ENCODE measurements at places on chromosomes 5 and 9.

DNA sequence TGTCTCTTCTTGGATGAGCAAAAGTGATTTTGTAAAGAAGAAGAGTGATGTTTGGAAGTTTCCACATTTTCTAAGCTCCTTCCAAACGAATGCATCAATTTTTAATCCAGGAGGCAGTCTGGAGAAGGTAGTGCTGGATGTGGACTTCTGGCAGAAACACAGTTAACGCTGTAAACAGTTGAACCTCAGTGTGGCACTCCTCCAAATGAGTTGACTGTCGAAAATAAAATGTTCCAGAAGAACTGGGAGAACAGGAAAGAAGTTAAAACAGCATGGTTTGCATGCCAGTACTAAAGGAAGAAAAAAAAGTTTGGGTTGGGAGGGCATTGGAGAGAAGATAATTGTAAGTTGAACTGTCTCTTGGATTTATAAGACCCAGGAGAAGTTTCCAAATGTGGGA is 6.5 kb downstream of the ZNF462 start:
- no peak for DNase-seq

- no peak for DNase-seq
These were observed 709 bp downstream of the UAP1L1 start for GRCh38 chr9:137077758-137078693.

DNA sequence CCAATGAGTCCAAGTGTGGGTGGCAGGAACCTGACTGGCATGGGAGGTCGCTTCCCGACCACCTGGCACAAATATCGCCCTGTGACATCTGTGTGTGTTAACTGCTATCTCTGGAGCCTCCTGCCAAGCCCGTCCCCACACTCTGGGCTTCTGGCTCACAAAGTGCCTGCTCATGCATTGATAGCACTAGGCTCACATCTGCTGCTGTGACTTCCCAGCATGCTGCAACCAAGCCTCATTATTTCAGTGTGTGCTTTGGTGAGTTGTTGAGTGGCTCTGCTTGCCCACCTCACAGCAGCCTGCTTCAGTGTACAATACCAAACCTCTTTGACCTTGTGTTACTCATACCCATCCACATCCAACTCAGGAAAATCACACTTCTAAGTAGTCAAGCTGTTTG is 139.8 kb downstream of the APBA1 start:
- no peak for DNase-seq

GRCh38 chr5:16992006-16992405 is 55.9 kb upstream of the MYO10 start:
- DNase-seq = no peak

DNA sequence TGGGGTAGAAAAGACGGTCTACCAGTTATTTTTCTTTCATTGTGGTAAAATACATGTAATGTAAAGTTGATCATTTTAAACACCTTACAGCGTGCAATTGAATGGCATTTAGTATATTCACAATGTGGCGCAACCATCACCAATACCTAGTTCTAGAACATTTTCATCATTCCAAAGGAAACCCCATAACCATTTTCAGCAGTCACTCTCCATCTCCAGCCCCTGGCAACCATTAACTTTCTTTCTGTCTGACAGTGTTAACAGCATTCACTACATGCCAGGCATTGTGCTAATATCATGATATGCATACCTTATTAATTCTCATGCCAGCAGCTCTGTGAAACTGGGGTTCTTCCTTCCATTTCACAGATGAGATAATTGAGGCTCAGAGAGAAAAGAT is 32.0 kb downstream of the PTGS1 start:
- no peak for DNase-seq

DNA sequence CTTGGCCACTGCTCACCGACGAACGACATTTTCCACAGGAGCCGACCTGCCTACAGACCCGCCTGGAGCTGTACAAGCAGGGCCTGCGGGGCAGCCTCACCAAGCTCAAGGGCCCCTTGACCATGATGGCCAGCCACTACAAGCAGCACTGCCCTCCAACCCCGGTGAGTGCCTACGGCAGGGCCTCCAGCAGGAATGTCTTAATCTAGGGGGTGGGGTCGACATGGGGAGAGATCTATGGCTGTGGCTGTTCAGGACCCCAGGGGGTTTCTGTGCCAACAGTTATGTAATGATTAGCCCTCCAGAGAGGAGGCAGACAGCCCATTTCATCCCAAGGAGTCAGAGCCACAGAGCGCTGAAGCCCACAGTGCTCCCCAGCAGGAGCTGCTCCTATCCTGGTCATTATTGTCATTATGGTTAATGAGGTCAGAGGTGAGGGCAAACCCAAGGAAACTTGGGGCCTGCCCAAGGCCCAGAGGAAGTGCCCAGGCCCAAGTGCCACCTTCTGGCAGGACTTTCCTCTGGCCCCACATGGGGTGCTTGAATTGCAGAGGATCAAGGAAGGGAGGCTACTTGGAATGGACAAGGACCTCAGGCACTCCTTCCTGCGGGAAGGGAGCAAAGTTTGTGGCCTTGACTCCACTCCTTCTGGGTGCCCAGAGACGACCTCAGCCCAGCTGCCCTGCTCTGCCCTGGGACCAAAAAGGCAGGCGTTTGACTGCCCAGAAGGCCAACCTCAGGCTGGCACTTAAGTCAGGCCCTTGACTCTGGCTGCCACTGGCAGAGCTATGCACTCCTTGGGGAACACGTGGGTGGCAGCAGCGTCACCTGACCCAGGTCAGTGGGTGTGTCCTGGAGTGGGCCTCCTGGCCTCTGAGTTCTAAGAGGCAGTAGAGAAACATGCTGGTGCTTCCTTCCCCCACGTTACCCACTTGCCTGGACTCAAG is 1.5 kb downstream of the CSF2 start:
- DNase-seq = no peak

- DNase-seq = no peak
These were observed 15.8 kb downstream of the SH3GLB2 start for GRCh38 chr9:129012343-129012742.

- DNase-seq = no peak
These were observed 8.7 kb downstream of the RANBP6 start for GRCh38 chr9:6006749-6007057.

Data from esophagus squamous epithelium (tissue), 5 donors.